Inflammatory macrophage treated with lipopolysaccharide for 1 hour (primary cell): ENCODE measurements at places on chromosomes 2 and 18.

- no peak for DNase-seq
Observed at GRCh38 chr2:213766062-213766461, 481.8 kb downstream of the SPAG16 start.

- DNase-seq, result peak; percentile 87
Observed at GRCh38 chr2:172084645-172085459, 455 bp upstream of the DLX1 start.

- no peak for DNase-seq
Observed at GRCh38 chr18:24735624-24736231, 275.3 kb downstream of the HRH4 start.

GRCh38 chr2:184049566-184049965 is 548.8 kb upstream of the ZNF804A start:
- no peak for DNase-seq

GRCh38 chr2:182302174-182302573 is 124.7 kb downstream of the PDE1A start:
- DNase-seq, result no peak

DNA sequence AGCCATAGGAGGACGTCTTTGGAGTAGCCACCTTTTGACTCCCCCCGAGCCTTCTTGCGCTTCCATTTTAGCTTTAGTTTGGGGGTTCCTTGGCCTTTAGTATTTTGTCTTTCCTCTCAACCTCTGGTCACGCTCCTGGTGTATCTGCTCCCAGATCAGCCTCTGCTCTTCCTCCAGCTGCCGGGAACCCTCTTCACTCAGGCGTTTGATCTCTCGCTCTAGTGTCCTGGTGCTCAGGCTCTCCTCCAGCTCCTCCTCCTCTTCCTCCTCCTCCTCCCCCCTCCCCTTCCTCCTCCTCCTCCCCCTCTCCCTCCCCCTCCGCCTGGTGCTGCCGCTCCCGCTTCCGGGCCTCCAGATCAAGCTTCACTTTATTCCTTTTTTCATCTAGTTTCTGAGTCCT is 1082.3 kb upstream of the TMEFF2 start:
- DNase-seq, result no peak

DNA sequence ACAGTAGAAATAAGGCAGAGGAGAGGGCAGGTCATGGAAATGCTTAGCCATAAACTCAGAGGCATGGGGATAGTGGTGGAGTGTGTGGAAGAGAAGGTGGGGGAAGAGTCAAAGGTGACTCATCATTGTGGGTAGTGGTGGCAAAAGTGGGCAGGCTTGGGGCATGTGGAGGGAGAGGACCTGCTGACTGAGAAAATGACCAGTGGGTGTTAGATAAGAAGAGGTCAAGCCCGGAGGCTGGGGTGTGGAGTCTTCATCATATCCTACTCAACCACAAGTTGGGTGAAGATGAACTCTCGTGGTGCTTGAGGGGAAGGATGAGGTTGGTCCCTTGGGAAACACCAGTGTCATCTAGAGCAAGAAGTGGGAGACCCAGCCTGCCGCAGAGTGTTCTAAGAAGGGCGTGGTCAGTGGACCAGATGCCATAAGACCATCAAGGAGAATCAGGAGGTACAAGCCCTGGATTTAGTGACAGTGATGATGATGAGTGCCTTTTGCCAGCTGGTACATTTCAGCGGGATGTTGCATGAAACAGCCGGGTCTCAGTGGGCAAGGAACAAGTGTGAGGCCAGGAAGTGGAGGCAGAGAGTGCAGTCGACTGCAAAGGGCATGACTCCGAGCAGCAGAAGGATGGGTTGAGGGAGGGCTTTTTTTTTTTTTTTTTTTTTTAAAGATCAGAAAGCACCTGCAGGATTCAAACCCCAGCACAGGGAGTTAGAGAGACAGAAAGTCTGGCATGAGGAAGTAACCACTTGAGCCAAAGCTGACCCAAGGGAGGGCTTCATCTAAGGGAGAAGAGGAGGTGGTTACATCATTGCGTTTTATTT is 122.6 kb upstream of the SPRED2 start:
- peak; percentile 97 for DNase-seq

GRCh38 chr2:113112871-113113270 is 14.5 kb upstream of the IL1RN start:
- no peak for DNase-seq

GRCh38 chr2:28687640-28688385 is 63.8 kb upstream of the PPP1CB start:
- no peak for DNase-seq
